ENCODE measurements at places on chromosomes 3 and 15.

GRCh38 chr3:5299161-5299560 lies 111.7 kb downstream of the EDEM1 start:
- no peak for DNase-seq

DNA sequence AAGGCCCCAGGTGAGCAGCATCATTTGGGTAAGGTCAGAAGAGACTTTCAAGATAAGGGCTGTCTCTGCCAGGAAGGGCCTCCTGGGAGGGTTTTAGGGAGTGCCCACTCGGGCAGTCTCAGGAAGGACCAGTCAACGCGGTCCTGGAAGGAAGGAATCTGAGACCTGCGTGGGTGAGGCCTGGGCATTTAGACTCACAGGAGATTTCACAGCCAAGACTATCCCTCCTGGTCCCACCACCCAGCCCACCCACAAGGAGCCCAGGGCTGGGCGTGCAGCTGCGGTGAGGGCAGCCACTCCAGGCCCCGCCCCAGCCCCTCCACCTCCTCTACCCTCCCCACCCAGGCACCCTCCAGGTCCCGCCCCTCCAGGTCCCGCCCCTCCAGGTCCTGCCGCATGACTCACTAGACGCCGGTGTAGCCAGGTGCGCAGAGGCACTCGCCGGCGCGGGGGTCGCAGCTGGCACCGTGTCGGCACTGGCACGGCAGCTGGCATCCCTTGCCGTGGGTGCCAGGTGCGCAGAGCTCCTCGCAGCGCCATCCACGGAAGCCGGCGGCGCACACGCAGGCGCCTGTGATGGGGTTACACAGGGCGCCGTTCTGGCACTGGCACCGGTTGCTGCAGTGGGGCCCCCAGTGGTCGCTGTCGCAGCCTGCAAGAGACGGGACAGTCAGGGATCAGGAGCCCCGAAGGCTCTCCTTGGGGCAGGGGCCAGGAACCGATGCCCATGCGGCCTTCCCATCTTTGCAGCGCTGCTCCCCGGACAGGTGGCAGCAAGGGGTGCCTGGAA lies 112.7 kb downstream of the RAB11A start:
- DNase-seq, result peak; percentile 37

DNA sequence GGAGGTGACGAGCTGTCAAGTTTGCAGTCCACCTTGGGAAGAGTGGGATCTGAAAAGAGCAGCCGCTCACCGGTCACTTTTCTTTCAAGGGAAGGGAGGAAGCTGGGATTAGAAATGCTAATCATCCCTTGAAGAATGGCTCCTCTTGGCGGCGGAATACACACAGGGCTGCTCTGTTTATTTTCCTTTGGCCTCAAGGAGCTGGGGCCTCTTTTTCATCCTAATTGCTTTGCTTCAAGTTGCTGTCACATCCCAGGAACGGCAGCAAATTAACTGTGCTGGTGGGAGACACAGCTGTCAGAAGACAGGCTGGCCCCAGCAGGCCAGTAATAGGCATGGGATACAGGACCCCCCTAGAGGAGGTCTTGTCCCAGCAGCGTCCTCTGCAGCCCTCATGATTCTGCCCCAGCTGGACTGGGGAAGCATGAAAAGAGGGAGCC lies 6.7 kb downstream of the KBTBD13 start:
- DNase-seq, result no peak

DNA sequence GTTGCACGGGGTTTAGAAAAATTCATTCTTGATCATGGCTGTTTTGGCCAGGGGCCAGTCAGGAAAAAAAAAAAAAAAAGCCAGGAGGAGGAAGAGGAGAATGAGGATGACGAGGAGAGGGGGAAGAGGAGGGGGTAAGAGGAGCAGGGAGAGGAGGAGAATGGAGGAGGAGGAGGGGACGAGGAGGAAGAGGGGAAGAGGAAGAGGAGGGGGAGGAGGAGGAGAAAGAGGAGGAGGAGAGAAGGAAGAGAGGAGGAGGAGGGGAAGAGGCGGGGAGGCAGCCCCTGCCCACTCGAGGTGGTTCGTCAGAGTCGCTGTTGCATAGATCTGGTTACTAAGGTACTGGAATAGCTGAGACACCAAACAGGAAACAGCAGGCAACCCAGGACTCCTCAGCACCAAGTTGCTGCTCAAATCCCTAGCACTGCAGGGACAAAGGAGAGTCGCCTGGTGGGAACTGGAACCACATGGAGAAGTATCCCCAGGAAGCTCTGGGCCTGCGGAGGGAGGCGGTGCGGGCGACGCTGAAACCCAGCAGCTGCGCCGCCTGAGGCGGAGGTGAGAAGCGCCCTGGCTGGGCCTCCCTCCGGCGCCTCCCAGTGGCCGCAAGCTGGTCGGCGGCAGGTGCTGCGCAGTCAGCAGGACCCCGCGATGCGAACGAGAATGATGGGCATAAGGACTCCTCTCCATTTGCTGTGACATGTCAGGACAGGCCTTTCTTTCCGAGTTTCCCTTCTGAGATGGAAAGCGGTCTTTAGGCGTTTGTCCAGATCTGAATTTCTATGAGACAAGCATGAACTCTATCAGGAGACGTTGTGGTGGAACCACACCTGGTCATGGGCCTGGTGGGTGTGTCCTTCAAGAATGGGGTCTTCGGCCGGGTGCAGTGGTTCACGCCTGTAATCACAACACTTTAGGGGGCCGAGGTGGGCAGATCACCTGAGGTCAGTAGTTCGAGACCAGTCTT lies 17.5 kb downstream of the FAM240A start:
- DNase-seq, result peak; percentile 65

DNA sequence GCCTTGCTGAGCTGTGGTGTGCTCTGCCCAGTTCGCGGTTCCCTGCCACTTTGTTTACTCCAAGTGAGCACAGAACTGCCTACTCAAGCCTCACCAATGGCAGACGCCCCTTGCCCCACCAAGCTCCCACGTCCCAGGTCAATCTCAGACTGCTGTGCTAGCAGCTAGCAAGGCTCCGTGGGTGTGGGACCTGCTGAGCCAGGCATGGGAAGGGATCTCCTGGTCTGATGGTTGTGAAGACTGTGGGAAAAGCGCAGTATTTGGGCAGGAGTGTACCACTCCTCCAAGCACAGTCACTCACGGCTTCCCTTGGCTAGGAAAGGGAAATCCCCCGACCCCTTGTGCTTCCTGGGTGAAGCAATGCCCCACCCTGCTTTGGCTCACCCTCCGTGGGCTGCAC lies 45.0 kb downstream of the SLC12A6 start:
- no peak for DNase-seq

- peak; percentile 41 for DNase-seq
Observed at GRCh38 chr3:125055913-125056745, at the start of gene HEG1. Gene HEG1 (minus strand): TSS chr3:125055997. CDS start chr3:125055890, 107 bp downstream.

DNA sequence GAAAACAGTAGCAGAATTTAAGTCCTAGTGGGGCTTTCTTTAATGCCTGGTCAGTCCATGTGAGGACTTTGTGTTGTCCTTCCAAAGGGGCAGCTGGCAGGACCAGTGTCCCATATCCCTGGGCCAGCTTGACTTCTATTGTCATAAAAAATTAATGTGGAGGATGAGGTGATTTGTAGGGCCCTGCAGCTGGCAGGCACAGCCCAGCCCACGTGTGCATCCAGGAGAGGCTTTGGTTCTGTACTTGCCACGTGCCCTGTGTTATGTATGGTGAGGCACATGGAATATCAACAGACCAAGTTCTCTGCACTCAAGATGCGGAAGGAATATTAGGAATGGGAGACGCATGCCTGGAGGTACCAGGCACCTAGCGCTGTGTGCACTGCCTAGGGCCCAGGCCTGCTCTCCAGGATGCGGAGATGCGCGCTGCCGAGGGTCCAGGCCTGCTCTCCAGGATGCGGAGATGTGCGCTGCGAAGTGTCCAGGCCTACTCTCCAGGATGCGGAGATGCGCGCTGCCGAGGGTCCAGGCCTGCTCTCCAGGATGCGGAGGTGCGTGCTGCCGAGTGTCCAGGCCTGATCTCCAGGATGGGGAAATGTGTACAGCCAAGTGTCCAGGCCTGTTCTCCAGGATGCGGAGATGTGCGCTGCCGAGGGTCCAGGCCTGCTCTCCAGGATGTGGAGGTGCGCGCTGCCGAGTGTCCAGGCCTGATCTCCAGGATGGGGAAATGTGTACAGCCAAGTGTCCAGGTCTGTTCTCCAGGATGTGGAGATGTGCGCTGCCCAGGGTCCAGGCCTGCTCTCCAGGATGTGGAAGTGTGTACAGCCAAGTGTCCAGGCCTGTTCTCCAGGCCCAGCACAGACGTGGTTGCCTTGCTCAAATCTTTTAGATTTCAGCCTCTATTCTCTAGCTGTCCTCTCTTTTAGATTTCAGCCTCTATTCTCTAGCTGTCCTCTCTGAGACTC lies 183.3 kb upstream of the ROPN1 start:
- DNase-seq, result no peak

GRCh38 chr3:139443186-139443585 lies 33.1 kb downstream of the RBP2 start:
- DNase-seq, result no peak

DNA sequence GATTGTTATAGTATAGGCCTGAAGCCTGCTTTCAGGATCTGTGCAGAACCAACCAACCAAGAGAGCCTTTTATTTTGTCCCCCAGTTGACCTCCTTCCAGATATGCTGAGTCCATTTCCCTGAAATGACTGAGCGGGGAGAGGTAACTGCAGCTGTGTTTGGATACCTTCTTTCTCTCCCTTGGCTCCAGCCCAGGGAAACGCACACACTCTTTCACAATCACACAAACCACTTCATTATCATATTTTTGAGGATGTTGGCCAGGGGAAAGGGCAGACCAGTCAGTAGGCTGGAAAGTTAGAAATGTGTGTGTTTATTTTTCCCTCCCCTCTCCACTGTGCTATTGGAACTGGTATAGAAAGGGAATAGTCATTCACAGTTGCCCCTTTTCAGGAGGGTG lies 417.7 kb upstream of the TBL1XR1 start:
- no peak for DNase-seq

DNA sequence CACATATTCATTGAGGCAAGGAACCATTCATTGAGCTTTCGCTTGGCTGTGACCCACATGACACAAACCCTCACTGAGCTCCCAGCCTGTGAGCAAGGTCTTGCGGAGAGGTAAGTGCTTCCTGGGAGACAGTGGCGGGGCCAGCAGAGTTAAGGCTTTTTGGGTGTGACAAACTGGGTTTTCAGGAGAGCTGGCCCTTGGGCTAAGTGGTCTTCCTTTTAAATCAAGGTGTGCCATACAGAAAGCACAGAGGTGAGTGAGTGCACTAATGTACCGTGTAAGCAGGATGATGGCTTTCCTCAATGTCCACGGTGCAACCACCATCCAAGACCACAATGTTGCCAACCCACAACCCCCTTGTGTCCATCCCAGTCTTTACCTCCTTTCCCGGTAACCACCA lies 28.6 kb downstream of the POMGNT2 start:
- no peak for DNase-seq

DNA sequence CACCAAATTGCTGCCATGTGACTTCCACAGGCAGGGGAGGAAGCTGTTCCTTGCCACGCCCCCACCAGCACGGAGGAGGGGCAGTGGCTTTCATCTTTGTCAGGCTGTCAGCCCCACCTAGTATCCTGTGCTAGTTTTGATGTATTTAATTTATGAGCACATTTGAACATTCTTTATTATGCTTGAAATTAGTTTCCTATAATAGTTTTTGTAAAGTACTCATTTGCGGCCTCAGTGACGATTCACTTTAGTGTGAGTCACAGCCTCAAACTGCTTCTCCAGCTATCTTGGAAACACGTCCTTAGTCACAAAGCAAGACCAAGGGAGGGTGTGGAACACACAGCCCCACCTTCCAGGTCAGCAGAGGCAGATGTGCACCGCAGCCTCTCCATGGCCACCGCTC lies 239.9 kb upstream of the ATP10A start:
- no peak for DNase-seq

DNA sequence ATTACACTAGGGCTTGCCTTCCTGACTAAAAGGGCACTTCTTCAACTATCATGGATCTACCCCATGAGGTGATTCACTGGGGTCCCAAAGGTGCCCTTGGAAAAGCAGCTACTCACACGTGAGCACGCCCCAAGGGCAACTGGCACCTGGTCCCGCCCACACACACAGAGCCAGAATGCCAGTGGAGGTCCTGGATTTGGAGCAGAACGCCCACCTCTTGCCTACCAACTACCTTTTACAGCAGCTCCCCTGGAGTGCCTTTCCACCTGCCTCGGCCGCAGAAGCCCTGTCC lies 1.8 kb upstream of the CTDSPL start:
- DNase-seq, result no peak

DNA sequence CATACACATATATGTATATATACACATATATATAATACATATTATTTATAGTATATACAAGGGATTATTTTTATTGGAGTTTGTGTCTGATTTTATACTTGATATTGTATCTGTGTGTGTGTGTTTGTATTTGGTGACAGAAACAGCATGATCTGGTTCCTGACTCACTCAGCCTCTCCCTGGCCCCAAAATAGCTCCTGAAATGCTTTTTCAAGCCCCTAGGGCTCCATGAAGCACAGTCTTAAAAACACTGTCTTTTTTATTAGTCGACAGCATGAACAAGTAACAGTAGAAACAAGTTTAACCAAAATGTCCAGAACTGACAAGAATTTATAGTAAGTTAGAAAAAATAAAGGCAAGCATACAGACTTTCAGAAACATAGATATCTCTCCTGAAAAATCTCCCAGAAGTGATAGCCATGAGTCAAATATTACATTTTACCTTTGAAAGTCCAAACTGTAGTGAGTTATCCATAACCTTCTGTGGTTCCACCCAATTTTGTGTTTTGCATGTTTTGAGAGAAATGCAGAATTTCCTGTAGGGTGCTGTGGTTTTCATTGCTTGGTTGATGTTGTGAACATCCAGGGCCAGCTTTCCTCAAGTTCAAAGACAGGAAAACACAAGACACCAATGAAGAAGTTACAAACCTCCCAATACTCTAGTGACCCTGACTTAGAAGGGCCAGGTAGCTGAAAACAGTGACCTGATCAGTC lies 98.5 kb upstream of the CCDC80 start:
- DNase-seq, result no peak

DNA sequence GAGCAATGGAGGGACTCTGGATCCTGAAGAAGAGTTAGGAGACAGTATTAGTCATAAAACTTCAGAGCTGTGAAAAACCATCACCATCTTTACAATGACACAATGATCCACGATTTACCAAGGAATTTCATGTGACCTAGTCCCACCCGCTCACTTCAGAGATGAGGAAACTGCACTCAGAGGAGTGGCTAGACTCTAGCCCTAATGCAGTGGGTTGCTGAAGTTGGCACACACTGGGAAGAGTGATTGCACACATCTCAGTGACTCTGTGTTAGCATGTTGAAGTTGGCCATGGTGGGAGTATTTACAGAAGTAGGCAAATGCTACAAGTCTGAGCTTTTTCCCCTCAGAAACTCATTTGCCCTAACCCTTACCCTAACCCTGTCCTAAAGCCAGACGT lies 35.2 kb upstream of the SPATA12 start:
- DNase-seq, result no peak

DNA sequence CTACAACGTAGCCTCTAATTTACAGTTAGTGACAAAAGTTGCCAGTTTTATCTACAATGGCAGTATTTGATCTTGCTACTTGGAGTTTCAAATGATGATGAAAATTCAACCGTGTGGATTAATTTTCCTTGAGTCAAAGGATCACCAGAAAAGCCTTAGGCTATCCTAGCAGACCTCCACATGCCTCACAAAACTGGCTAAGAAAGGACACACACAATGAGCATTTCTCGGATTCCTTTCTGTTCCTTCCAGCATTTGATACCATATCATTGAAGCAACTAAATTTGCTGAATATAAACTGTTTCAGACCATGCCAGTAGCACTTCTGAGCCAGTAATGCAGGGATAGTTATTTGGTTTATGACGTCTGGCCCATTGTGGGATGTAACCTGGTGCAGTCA lies 587.4 kb upstream of the MDFIC2 start:
- DNase-seq, result no peak

- DNase-seq, result no peak
Observed at GRCh38 chr3:186959029-186959624, 28.8 kb downstream of the ST6GAL1 start.
